Hematopoietic multipotent progenitor cell treated with erythropoietin and hydrocortisone succinate and interleukin-3 and kit ligand, for 4 days (in vitro differentiated cells): ENCODE measurements at places on chromosomes 11 and 22.

GRCh38 chr11:104122011-104122635, 41.8 kb downstream of the PDGFD start:
- no peak for DNase-seq

DNA sequence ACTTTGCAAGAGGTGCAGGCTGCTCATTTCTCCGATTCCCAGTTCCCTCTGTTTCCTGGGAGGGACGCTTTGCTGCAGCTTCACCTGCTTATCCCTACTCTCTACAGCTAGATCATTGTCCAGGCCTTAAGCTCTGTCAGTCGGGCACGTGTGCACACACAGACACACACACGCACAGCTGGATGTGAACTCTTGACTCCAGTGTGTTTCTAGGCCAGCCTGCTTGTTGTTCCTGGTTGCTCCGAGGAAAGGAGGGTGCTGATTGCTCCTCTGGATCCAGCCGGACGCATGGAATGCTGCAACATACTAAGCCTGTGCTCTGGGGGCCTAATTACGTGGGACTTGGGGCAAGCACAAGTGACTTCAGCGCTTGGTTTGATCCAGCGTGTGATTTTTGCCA, 19.7 kb downstream of the ZNRF3 start:
- DNase-seq = no peak

DNA sequence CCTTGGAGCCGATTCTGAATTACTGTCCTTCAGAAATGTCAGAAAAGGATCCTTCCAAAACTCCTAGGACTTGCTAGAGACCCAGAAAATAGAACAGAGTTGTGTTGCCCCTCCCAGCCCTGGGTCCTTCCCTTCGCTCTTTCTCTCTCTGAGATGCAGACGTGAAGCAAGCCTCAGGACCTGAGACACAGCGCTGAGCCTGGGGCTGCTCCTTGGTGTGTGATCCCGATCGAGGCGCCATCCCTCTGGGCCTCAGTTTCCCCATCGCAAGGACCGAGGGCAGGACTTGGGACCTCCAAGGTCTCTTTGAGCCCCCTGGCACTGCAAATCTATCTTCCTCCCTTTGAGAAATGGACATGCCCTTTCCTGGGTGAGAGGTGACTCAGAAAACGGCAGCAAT, 533.5 kb downstream of the TBC1D22A start:
- DNase-seq = no peak

GRCh38 chr11:33617672-33618350, 82.8 kb downstream of the C11orf91 start:
- no peak for DNase-seq

GRCh38 chr22:38758276-38758945, 2.6 kb upstream of the SUN2 start:
- DNase-seq = no peak

GRCh38 chr11:67409261-67409666, 5.4 kb downstream of the TBC1D10C start:
- peak; percentile 85 for DNase-seq

DNA sequence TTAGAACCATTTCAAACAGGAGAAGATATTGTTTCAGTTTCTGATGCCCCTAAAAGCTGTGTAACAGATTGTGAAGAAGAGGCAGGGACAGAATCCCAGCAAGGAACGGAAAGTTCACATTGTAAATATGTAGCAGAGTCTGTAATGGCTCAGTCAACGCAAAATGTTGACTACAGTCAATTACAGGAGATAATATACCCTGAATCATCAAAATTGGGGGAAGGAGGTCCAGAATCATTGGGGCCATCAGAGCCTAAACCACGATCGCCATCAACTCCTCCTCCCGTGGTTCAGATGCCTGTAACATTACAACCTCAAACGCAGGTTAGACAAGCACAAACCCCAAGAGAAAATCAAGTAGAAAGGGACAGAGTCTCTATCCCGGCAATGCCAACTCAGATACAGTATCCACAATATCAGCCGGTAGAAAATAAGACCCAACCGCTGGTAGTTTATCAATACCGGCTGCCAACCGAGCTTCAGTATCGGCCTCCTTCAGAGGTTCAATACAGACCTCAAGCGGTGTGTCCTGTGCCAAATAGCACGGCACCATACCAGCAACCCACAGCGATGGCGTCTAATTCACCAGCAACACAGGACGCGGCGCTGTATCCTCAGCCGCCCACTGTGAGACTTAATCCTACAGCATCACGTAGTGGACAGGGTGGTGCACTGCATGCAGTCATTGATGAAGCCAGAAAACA, 40.8 kb downstream of the IGLL1 start:
- DNase-seq = peak; percentile 93

DNA sequence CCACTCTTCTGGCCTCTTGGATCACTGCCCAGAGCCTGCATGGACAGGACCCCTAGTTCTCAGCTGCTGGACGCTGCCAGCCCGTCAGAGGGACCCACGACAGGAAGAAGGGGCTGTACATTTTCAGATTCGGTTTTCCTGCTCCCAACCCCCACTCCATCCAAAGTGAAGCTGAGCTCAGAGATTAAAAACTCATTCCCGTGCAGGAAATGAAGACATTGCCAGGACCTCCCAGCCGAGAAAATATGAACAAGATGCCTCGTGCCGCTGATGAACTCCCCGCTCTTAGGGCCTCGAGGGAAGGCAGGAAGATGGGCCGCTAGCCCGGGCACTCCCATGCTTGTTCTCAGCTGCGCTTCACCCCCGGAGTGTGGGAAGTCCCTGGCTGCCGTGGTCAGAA, 36.1 kb downstream of the RPUSD4 start:
- no peak for DNase-seq

DNA sequence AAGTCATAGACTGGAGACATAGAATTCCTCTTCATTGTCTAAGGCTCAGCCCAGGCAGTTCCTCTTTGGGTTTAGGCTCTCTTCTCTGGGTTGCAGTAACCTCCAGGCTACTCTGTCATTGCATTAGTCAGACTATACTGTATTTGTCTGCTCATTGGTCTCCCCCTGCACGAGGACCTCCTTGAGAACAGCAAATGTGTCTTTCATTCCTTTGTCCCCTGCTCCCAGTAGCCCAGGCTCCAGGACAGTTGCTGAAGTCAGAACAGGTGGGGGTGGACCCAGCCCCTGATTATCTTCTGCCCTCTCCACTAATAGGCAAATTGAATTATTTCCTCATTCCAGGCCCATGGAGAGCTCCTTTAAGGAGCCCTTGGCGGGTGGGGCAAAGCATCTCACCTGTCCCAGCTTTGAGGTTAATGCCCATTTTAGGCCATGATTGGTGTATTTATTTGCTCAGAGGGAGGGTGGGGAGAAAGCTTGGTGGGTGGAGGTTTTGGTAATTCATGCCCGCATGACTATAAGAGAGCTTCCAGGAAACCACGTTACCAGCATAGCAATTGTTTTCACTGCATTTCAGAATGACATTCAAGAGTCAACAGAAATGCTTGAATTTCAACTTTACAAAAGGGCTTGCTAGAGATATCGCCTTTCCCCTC, 40.9 kb downstream of the NAV2 start:
- DNase-seq = no peak

- peak; percentile 67 for DNase-seq
Observed at GRCh38 chr11:126834149-126834548, 166.4 kb downstream of the KIRREL3 start.

DNA sequence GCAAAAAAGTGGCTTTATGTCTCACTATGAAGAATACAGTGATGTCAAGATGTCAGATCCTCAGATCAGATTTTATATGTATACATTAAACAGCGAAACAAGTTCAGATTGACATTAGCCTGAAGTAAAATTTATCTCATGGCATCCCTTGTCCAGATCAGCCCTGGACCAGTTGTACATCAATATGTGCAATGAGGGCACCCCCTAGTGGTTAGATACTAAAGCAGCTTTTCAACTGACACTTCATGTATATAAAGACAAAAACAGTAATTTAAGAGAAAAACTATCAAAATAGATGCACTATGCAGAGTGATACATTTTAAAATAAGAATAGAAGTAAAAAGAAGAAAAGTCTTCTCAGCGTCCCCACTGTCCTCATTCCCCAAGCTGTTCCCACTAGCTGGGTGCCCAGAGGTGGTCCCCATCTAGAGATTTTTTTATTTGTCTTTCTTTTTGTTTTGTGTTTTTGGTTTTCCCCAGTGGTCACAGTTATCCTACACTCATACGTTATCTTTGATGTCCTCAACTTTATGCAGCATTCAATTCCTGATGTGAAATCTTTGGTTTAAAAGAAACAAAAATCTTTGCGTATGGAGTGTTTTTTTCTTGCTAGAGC, 2193.4 kb upstream of the RAG2 start:
- DNase-seq = peak; percentile 92

DNA sequence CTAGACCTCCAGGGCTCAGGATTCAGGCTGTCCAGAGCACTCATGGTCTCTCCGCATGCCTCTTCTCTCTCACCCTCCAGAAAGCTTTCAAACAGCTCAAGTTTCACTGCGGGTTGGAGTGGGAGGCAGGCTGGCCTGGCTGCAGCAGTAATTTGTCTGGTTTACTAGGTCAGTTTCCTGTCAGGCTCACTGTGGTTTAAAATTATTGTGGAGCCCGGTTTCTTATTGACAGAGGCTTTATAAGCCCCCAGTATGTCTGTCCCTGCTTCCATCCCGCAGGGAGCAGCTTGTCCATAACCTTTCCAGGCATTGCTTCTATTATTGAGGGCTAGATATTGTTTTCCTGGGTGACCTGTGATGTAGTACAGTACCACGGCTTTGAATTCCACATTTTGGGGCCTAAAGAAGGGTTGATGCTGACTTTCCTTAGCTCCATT, 235.3 kb upstream of the SORL1-AS1 start:
- no peak for DNase-seq

- no peak for DNase-seq
Observed at GRCh38 chr11:34519595-34520235, 6.1 kb upstream of the ELF5 start.

GRCh38 chr22:30858976-30859713, 109.4 kb downstream of the MORC2 start:
- DNase-seq = no peak

DNA sequence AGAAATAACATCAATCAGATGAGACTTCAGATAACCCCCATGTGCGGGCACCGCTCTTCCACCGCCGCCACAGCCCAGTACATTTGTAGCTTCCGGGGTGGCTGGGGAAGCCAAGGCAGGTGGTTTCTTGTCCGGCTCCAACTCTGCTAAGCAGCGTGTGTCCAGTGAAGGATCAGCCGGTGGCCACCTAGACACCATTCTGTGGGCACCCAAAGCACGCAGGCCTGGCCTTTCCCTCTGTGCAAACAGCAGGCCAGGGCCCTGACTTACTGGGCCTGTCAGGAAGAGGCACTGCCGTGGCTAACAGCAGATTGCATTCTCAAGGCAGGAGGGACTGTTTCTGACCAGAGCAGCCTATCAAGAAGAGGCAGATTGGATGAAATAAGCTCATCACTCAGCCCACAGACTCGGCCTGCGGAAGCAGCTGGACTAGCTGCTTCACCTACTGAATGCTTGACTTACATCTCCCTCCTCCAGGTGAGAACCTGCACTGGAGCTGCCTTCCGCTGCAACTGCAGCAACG, 74.8 kb downstream of the ETS1 start:
- no peak for DNase-seq

GRCh38 chr22:31530823-31531195, 34.5 kb downstream of the SFI1 start:
- DNase-seq = no peak
